ENCODE measurements at places on chromosomes 5 and 9.

DNA sequence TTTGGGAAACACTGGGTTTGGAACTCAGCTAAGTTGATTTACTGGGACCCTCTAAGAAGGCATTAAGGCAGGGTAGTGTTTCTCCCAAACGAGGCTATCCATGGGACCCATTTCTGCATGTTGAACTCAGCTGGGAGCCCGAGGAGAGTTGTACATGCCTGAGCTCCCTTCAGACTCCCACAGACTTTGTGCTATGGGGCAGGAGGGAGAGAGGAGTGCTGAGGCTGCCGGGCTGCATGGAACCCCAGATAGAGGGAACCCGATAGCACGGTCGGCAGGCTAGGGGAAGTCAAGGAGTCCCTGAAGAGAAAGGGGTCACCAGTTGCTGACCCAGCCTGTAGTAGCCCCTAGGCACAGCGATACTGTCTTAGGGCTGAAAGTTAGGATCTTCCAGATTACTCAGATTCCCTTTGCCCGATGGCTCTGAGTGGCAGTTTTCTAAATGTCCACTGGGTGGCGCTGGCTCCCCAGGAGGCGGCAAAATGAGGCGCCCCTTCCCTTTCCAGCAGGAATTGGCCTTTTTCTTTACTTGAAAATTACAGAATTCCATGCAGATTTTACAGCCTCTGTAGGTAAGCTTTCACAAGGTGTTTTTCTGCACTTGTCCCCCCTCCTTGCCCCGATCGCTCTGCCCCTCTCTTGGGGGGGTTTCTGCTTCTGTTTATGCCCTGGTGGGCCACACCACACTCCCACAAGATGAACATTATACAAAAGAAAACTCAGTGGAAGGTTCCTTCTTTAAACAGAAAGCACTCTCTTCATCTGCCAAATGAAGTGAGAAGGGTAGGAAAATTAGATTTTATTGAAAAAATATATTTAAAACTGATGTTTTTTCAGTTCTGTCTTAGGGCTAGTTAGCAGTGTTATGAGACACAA is 17.8 kb downstream of the NANS start:
- H3K27ac ChIP-seq = no peak overlapping the region
- H3K27me3 ChIP-seq = no peaks in the 10 kb centered on the region
- H3K4me3 ChIP-seq = no peak overlapping the region
- DNase-seq = no peak
- no peaks in the 10 kb centered on the region for H3K4me1 ChIP-seq

- H3K27ac ChIP-seq = peak overlapping the region; percentile 66
- no peaks in the 10 kb centered on the region for H3K36me3 ChIP-seq
- H3K27me3 ChIP-seq = no peaks in the 10 kb centered on the region
- DNase-seq = peak; percentile 84
Measured at GRCh38 chr9:93577078-93577974, 942 bp downstream of the PHF2 start.

- H3K4me1 ChIP-seq = no peaks in the 10 kb centered on the region
- no peaks in the 10 kb centered on the region for H3K36me3 ChIP-seq
- no peaks in the 10 kb centered on the region for H3K27me3 ChIP-seq
- DNase-seq = no peak
- no peak overlapping the region for H3K27ac ChIP-seq
Measured at GRCh38 chr5:172819569-172819968, 14.5 kb upstream of the ERGIC1 start.

- H3K27me3 ChIP-seq = no peaks in the 10 kb centered on the region
- H3K36me3 ChIP-seq = no peaks in the 10 kb centered on the region
- H3K4me1 ChIP-seq = peaks cover 3% of the 10 kb centered on the region
- H3K4me3 ChIP-seq = no peak overlapping the region
Measured at GRCh38 chr9:15271403-15271802, 35.6 kb downstream of the TTC39B start.

- DNase-seq = no peak
- no peaks in the 10 kb centered on the region for H3K4me1 ChIP-seq
- no peak overlapping the region for H3K27ac ChIP-seq
- no peak overlapping the region for H3K4me3 ChIP-seq
- H3K36me3 ChIP-seq = no peaks in the 10 kb centered on the region
Measured at GRCh38 chr5:146098047-146098446, 7.3 kb downstream of the PLAC8L1 start.

DNA sequence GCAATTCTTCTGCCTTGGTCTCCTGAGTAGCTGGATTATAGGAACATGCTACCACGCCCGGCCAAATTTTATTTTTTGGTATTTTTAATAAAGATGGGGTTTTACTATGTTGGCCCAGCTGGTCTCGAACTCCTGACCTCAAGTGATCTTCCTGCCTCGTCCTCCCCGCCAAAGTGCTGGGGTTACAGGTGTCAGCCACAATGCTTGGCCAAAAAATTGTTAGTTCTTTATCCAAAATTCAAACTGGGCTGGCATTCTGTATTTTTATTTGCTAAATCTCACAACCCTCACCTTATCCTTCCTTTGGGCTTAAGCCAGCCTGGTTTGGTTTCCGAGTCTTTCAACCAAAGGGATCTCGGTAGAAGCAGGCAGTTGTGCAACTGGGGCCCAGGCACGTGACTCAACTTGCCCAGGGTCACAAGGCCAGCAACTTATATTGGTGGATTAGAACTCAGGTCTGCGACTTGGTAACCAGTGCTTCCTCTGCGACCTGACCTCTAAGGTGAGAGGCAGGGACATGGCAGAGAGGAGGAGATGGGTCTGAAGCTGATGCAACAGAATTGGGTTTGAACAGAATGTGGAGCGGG is 26.5 kb upstream of the BOD1 start:
- H3K27me3 ChIP-seq = no peaks in the 10 kb centered on the region
- H3K36me3 ChIP-seq = no peaks in the 10 kb centered on the region
- DNase-seq = no peak

- H3K27ac ChIP-seq = no peak overlapping the region
- no peaks in the 10 kb centered on the region for H3K4me1 ChIP-seq
- no peak overlapping the region for H3K4me3 ChIP-seq
- DNase-seq = no peak
- no peaks in the 10 kb centered on the region for H3K36me3 ChIP-seq
Measured at GRCh38 chr9:12963537-12963936, 188.7 kb downstream of the LURAP1L start.

DNA sequence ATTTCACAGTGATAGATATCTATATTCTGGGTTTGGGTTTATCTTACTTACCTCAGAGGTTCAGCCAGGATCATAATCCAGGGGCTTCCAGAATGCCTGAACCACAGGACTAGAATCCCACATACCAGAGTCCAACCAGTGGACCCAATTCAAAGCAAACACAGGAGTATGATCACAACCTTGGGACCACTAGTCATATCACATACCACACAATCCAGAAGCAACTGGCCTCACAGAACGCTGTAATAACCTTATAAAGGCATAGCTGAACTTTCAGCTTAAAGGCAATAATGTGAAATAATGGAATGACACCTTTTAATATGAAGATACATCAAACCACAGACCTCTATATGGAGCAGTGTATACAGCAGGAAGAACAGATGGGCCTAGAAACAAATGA is 25.3 kb downstream of the RAPGEF6 start:
- DNase-seq = no peak
- no peaks in the 10 kb centered on the region for H3K36me3 ChIP-seq
- H3K27me3 ChIP-seq = no peaks in the 10 kb centered on the region
- no peak overlapping the region for H3K4me3 ChIP-seq

GRCh38 chr9:133238851-133239532 is 29.9 kb upstream of the OBP2B start:
- no peak overlapping the region for H3K27ac ChIP-seq
- H3K36me3 ChIP-seq = no peaks in the 10 kb centered on the region
- no peaks in the 10 kb centered on the region for H3K27me3 ChIP-seq

DNA sequence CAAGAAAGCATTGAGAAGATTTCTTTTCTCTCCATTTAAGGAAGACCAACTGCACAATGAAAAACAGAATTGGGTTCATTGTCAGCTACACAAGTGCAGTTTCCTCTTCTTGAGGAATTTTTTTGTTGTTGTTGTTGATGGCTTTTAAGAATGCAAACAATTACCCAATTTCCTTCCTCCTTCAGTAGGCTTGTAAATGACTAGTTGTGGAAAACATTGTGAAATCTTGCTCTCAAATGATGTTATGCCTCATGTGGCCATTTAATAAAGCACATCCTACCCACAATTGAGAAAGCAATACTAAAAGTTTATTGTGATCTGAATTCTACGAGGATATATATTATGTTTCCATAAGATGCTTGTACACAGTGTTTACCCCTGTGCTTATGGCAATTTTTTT is 171.6 kb downstream of the FAM174A start:
- no peak for DNase-seq
- no peaks in the 10 kb centered on the region for H3K4me1 ChIP-seq
- no peak overlapping the region for H3K27ac ChIP-seq
- H3K27me3 ChIP-seq = no peaks in the 10 kb centered on the region
- no peak overlapping the region for H3K4me3 ChIP-seq

DNA sequence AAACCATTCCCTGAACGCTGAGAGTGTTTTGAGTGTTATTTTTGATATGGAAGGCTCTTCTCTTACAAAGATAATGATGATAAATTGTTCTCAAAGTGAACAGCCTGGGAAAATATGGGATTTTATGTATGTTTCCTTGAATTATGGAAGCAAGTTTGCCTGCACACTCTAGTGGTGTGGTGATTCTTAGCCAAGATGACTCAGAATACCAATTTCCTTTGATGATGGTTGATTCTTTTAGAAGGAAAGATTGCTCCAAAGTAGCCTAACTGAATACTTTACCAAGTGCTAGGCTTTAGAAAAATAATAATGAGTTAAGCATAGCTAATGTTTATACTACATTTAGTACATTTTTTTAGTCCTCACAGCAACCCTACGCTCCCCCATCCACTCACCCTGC is 243.4 kb downstream of the EBF1 start:
- H3K27me3 ChIP-seq = no peaks in the 10 kb centered on the region
- H3K36me3 ChIP-seq = no peaks in the 10 kb centered on the region
- no peak for DNase-seq
- no peaks in the 10 kb centered on the region for H3K4me1 ChIP-seq

- no peak overlapping the region for H3K4me3 ChIP-seq
- no peaks in the 10 kb centered on the region for H3K27me3 ChIP-seq
- no peaks in the 10 kb centered on the region for H3K36me3 ChIP-seq
- H3K27ac ChIP-seq = no peak overlapping the region
Measured at GRCh38 chr9:79776581-79776980, 204.8 kb downstream of the TLE4 start.

DNA sequence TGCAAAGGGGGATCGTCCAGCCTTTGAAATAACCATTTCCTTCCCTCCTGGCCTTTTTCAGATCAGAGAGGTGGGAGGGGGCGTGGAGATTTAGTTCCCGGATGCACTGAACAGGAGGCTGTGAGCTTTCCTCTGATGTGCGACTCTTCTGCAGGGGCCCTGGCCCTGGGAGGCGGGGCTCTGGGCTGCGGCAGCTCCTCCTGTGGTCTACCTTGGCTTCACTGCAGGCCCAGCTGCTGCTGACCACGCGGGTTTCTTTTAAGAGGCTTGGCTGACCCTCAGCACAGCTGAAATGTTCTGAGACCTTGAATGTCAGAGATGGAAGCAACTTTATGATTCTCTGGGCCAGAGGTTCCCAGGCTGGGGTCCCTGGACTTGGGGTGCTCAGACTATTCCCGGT is 27.0 kb upstream of the COL15A1 start:
- no peaks in the 10 kb centered on the region for H3K4me1 ChIP-seq
- no peaks in the 10 kb centered on the region for H3K36me3 ChIP-seq
- no peaks in the 10 kb centered on the region for H3K27me3 ChIP-seq
- no peak overlapping the region for H3K27ac ChIP-seq
- DNase-seq = peak; percentile 56

DNA sequence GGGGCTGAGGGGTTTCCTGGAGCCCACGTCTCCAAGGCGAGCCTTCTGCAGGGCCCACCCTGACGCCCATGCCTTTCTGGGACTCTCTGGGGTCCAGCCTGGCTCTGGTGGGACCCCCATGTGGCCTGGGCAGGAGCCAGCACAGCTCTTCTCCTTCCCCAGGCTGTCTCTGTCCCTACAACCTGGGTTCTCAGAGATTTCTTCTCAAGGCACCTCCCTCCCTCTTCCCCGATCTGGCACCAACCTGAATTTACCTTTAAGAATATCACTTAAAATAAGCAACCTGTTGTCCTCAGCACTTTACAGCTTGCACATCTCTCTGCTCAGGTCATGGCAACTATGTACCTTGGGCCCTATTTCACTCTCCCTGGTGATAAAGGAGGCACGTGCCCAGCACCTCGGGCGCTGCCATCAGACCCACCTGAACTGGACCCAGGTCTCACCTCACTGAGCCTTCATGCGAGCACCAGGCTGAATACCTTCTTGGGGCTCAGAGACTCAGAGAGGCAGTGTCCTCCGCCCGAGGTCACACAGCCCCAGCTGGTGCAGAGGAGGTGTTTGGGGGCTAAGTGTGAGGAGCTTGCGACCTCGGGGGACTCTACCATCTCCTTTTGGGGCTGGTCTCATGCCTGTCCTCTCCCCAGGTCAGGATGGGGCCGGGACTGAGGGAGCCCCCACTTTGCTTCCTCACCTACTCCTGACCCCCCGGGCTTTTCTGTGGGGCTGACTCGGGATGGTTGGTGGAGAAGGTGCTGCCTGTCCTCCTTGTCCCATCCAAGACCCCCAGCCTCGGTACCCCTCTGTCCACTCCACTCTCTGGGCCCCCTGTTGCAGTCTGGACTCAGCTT is 217.7 kb downstream of the C9orf50 start:
- no peaks in the 10 kb centered on the region for H3K36me3 ChIP-seq
- no peaks in the 10 kb centered on the region for H3K4me1 ChIP-seq
- H3K27me3 ChIP-seq = no peaks in the 10 kb centered on the region
- H3K4me3 ChIP-seq = no peak overlapping the region
- no peak for DNase-seq
- no peak overlapping the region for H3K27ac ChIP-seq

All from aorta (tissue), 5 donors.